Left ventricle myocardium inferior (tissue), 1 donor: ENCODE measurements at places on chromosomes 12 and 14.
A peak's percentile ranks its signal among the peaks of the same experiment; 100 is the strongest.

DNA sequence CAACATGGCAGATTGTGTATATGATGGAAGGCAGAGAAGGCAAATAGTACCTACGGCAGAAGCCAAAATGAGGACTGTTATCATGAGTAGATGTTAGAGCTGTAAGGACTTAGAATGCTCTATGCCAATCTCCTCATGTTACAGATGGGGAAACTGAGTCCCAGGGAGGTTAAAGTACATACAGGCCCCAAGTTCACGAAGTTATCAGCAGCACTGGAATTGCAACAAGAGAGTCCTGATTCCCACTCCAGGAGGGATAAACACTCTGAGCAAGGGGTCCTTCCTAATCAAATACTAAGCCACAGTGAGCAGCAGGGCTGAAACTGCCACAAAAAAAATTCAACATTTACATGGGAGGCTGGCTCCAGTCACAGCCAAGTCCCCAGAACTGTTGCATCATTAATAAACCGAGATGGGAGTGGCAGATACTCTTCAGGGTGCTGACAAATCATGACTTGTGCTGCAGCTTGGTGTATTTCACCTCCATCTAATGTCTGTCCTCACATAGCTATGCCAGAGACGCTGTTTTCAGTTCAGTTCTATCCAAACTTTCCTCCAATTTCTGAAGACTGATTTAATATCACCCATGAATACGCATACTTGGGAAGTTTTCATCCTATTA lies 24.2 kb downstream of the NUAK1 start:
- DNase-seq: no peak

GRCh38 chr12:113226696-113227568 lies 5.7 kb downstream of the TPCN1 start:
- DNase-seq: peak; percentile 65

GRCh38 chr12:46744283-46744682 lies 81.5 kb downstream of the SLC38A4 start:
- DNase-seq: no peak

GRCh38 chr12:107661830-107662229 lies 23.8 kb upstream of the PWP1 start:
- DNase-seq: no peak
